MCF 10A (cell line): ENCODE measurements at places on chromosomes 16 and 17.
A peak's percentile ranks its signal among the peaks of the same experiment; 100 is the strongest.

- no peak for DNase-seq
Measured at GRCh38 chr16:17526956-17527937, 56.5 kb upstream of the XYLT1 start.

DNA sequence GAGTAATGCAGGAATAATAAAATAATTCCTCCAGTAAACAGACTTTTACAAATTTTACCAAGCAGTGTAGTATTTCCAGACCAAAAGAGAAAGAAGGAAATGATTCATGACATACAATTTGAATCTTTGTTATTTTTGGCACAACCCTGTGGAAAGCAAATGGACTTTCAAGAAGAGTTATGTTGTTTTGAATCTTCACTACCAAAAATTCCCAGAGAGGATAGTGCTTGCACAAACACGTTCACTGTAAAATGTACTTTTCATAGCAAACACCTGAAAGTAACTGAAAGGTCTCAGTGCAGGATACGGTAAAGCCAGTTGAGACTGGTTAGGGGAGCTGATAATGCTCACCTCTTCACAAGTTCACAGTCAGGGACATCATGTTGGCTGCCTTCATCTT, 107.1 kb downstream of the USP22 start:
- peak; percentile 89 for DNase-seq

- DNase-seq: no peak
Measured at GRCh38 chr17:62805234-62805633, 2.9 kb downstream of the MARCHF10 start.

DNA sequence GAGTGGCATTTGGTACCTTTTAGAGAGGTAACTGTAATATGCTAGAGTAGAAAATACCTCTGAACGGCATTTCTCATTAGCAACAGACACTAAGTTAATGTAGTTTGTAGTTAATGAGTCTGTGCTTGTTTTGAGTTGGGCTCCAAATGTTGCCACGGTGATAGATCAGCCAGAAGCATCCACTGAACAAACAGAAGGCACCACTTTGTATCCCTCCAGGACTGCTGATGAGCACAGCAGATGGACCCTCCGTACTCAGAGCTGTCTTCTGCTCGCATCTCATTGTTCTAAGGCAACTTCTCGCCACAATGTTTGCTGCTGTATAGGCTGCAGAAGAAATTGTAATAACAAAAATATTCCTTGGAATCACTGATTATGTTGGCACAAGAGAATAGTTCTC, 56.1 kb downstream of the TNRC6C start:
- no peak for DNase-seq

DNA sequence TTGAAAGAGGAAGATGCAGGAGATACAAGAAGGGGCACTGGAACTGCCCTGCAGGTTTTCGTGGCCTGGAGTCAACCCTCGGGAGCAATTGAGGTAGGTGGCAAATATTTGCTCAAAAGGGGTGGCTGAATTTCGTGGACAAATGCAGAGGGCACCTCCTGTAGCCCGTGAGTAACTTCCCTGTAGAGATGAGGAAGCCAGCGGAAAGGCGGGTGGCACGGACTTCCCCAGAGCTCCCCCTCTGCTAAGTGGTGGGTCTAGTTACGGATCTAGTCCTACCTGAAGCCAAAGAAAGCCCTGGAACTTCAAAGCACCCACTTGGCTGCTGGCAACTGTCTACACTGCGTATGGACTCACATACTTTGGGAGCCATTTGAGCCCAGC, 1.0 kb upstream of the ATP2C2 start:
- DNase-seq: no peak

DNA sequence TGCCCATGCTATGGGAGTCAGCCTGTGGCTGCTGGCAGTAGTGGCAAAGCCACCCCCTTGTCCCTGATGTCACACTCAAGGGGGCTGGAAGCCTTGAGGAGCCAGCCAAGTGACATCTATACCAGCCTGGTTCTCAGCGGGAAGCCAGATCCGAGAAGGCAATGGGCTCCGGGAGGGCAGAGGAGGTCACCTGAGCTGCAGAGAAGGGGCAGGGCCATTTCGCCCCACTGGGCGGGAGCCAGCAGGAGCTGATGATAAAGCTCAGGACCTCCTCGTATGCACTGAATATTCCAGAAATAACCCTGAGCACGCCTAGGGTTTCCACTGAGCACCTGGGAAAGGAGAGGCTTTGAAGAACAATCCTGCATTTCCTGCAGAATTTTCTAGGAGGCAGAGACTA, 19.0 kb downstream of the MRPS23 start:
- DNase-seq: no peak

GRCh38 chr17:49193513-49194296, 16.7 kb downstream of the GNGT2 start:
- peak; percentile 34 for DNase-seq

DNA sequence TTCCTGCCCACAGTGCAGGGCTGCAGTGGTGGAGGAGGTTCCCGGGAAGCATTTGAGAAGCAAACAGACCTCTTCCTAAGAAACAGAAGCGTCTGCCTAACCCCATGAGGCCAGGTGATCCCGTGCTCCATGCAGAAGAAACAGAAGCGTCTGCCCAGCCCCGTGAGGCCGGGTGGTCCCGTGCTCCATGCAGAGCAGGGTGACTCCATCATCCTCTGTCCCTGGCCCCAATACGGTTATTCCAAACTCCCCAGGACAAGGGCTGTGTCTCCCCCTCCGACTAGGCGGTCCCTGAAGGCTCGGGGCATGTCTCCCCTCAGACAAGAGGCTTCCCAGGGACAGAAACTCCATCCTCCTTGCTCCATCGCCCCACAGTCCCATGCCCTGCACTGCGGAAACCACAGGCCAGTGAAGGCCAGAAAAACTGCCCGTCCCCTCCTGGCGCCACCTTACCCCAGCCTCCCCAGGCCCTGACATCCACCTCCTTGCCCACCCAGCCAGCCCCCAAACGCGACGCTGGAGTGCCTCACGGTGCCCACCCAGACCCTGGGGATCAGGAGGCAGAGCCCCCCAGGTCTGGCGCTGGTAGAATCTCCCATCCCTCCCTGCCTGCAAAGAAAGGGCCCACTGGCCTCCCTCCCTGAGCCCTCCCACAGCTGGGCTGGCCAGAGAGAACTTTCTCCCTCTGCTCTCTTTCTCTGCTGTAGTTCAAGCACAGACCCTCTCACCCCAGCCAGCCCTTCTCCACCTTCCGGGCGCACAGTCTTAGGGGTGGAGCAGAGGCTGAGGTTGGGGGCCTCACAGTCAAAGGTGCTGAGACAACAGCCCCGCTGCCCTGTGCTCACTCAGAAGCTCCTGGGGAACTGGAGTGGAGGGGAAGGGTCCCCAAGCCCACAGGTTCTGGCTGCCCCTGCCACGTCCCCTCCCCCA, 30.6 kb upstream of the KRT17 start:
- peak; percentile 47 for DNase-seq

- DNase-seq: no peak
Measured at GRCh38 chr17:55212880-55213279, 51.9 kb upstream of the HLF start.

DNA sequence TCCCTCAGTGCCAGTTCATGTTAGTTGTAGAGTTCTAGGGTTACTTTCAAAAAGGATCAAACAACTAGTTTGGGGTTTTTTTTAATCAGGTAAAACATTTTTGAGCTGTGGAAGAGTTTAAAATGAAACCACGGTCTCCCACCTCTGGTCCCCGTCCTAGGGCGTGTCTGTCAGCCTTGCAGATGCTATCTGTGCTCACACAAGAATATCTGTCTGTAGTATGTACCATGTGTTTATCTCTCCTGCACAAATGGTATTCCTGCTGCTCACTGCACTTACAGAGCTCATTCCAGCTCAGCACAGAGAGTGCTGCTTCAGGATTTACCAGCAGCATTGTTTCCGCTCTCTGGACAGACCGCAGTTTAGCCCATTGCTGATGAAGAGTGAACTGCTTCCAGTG, 38.9 kb downstream of the UBN1 start:
- no peak for DNase-seq

DNA sequence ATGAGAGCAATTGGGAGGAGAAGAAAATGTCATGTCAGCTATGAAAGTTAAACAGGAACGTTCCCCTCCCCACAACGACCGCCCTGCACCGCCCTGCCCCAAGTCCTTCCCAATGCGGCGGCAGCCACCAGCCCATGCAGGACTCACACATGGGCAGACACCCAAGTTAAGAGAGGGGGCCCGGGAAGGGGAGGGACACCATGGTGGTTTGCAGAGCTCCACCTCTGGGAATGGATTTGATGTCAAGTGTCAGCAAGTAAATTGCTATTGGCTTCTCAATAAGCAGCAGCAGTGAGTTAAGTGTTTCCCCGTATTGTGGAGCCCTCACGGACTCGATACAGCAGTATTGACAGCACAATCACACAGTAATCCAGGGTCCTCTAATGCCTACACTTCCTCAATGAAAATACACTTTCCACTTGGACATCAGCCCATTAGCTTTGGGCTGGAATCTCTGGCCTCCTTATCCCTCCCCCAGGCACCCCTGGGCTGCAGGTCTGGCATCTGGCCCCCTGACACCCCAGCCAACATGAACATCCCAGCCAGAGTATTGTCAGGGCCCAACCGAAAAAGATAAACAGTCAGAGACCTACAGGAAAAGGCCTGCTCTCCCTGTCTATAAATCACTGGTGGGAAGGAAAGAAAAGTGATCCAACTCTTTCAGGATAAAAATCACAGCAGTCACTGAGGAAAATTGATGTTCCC, 22.6 kb downstream of the ZFHX3 start:
- DNase-seq: no peak

- no peak for DNase-seq
Measured at GRCh38 chr17:65405563-65405962, 155.9 kb downstream of the AXIN2 start.

DNA sequence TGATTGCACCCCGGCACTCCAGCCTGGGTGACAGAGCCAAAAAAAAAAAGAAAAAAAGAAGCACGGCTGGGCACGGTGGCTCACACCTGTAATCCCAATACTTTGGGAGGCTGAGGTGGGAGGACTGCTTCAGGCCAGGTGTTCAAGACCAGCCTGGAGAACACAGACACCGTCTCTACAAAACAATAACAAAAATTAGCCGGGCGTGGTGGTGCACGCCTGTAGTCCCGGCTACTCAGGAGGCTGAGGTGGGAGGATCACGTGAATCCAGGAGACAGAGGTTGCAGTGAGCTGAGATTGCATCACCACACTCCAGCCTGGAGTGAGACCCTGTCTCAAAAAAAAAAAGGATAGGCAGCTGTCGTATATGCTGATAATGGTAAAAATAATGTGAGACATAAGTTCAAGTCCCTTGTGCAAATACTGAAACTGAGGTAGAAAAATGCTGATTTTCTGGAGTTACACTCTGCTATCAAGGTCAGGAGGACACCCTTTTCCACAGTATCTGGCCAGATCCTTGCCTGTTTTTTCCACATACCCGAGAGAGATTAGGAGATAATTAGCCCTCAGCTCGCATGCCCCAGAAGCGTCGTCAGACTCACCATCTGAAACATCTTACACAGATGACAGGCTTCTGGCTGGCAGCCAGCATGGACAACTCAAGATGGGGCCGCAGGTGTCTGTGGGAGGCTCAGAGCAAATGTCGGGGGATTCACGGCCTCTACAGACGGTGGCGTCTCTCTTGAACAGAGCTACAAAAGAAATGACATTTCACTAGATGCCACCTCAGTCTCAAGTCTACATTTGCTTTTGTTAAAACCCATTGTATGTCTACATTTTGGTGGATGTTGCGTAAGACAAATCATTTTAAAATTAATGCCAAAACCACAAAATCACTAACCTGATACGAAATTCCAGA, 36.8 kb downstream of the WDR45B start:
- peak; percentile 50 for DNase-seq

- peak; percentile 11 for DNase-seq
Measured at GRCh38 chr16:72474501-72475123, 302.7 kb upstream of the PMFBP1 start.

GRCh38 chr17:12421646-12422306, 243.9 kb upstream of the MYOCD start:
- no peak for DNase-seq

DNA sequence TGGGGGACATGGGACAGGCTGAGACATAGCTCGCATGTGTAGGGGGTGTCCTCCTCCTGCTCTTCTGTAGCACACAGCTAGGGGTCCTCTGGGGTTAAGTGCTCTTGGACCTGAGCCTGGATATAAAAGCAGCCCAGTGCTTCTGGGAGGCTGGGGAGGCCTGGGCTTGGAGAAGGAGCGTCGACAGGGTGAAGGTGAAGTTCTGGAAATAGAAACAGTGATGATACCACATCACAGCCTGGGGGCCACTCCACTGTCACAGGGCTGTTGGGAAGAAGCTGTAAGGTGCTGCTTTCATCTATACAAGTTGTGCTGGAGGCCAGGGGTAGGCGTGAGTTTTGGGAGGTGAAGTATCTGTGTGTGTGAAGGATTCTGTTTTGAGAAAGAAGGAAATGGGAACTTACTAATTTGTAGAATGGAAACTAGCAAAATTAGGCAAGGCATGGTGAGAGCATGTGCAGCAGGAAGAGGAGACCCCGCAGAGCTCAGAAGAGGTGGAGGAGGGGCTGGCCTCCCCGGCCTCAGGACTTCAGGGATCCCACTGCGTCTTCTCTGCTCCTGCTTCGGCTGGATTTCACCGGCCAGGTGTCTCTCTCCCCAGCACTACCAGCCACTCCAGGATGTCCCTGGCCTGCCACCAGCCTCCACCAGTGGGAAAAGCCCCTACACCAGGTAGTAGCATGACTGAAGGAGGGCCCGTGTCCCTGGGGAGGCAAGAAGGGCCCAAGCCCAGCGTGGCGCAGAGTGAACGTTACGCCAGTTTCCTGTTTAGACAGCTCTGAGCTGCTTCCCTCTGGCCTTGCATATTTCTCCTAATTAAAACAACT, 19.4 kb downstream of the PLCG2 start:
- DNase-seq: no peak

- DNase-seq: no peak
Measured at GRCh38 chr16:53507464-53508179, 4.6 kb upstream of the AKTIP start.

- DNase-seq: peak; percentile 18
Measured at GRCh38 chr16:57045694-57046381, 46.5 kb upstream of the CPNE2 start.

DNA sequence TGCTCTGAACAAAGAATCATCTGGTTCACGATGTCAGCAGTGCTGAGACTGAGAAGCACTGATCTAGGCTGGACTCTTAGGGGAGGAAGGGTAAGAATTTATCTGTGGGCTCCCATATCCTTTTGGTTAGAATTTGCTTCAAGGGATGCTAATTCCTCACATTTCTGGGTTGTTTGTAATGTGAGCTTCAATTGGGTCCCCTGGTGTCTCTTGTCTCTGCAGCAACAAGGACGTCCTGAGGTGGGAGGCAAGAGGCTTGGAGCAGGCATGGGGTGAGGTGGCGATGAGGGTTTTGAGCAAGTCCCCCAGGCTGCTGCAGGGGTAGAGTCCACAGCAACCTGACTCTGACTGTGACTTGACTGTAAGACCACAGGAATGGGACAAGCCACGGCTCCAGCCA, 213.8 kb upstream of the NLRP1 start:
- DNase-seq: no peak
